ENCODE measurements at places on chromosomes 1 and 21. TPM values are rescaled to one million over a fixed set of nuclear protein-coding genes. Genes with fewer than 3 reads are reported as not detected.

The TMEM200B gene
- 28.6 TPM for total RNA-seq

The AQP10 gene
- not detected for total RNA-seq

The ZNF684 gene
- total RNA-seq: 2.8 TPM

The PAPPA2 gene
- total RNA-seq: 0.12 TPM

The BRDT gene
- total RNA-seq: not detected

The ANXA9 gene
- 0.16 TPM for total RNA-seq

The CRYAA gene
- not detected for total RNA-seq

The NBPF20 gene
- total RNA-seq: 2.3 TPM

The PIGM gene
- total RNA-seq: 5.4 TPM

The UTP25 gene
- 15.9 TPM for total RNA-seq
